HAP-1 (cell line): ENCODE measurements at places on chromosomes 4 and X.

GRCh38 chr4:133148690-133149363 lies at the start of gene PCDH10:
Gene PCDH10, plus strand, starts transcription at chr4:133149294. Its CDS starts 847 bp downstream, at chr4:133150141.
- DNase-seq = no peak

- DNase-seq = no peak
These were observed 8.6 kb downstream of the GALNT7 start for GRCh38 chr4:173177232-173177631.

DNA sequence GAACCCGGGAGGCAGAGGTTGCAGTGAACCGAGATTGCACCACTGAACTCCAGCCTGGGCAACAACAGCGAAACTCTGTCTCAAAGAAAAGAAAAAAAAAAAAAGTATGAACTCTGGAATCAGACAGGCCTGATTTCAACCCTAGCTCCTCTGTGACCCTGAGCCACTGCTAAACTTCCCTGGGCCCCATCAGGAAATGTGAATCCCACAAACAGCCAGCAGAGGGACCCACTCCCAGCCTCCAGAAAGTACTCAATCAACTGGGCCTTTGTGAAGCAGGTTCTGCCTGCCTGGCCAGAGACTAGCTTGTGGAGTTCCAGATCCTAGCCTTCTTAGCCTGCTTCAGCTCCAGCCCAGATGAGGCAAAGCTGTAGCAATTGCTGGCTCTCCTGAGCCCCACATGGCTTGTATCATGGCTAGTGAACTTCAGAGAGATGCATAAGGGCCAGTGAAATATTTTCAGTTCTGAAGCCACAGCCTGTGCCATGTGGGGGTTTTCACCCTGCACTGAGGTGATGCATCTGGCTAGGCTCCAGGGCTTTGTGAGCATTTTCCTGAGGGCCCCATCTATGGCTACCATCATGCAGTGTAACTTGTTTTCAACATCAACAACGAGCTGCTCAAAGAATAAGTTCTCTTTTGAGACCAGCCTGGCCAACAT lies 7.2 kb upstream of the IDS start:
- peak; percentile 48 for DNase-seq

- no peak for DNase-seq
These were observed 124.6 kb downstream of the CORIN start for GRCh38 chr4:47713129-47713834.

- peak; percentile 15 for DNase-seq
These were observed 114.7 kb downstream of the TRAPPC11 start for GRCh38 chr4:183773790-183774189.

DNA sequence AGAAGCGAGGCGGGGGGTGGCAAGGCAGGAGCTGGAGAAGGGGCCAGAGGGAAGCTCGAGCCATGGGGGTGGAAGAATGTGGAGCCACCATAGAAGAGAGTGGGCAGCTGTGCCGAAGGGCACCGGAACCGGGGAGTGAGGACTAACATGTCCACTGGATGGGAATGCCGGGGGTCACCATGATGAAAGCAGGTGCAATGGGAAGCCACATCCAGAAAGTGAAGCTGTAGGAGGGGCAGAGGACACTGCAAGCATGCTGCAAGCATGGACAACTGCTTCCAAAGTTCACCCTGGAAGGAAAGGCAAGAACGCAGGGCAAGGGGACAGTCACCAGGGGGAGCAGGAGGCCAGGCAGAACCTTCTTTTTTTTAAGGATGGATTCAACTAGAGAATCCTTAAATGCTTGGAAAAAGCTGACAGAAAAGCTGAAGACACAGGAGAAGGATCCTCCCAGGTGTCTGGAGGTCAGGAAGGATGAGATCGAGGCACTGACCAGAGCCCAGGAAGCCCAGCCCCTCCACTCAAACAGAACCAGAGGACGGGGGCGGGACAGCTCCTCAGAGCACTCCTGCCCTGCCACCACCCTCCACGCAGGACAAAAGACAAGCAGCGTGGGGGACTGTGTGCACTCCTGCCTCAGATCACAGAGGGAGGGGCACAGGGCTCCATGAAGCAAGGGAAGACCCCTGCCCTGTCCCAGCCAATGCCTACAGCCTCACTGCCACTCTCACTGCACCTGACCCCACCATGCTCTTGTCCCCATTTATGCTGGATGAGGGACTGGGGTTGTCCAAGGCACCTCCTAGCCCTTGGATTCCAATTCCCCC lies 169.2 kb downstream of the AFAP1 start:
- peak; percentile 40 for DNase-seq

- DNase-seq = no peak
These were observed 9.2 kb upstream of the SEPSECS start for GRCh38 chr4:25169446-25169845.

DNA sequence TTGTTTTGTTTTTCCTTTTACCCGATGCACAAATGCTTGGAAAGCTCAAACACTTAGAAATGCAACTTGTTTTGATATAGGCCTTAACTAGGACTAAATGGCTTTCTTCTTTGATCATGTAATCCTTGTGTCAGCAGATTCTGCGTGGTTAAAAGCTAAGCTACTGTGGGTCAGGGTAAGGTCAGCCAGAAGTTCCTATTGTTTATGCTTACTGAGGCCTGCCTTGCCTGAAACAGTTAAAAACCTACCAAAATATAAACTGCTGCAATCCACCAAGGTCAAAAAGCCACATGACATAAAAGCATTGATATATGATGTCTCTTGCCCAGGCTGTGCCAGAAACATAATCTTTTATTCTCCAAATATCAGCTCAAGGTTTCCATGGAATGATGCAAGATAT lies 223.4 kb downstream of the FAM47B start:
- DNase-seq = no peak

- DNase-seq = no peak
These were observed 71.8 kb downstream of the CHRDL1 start for GRCh38 chrX:110723844-110724243.

DNA sequence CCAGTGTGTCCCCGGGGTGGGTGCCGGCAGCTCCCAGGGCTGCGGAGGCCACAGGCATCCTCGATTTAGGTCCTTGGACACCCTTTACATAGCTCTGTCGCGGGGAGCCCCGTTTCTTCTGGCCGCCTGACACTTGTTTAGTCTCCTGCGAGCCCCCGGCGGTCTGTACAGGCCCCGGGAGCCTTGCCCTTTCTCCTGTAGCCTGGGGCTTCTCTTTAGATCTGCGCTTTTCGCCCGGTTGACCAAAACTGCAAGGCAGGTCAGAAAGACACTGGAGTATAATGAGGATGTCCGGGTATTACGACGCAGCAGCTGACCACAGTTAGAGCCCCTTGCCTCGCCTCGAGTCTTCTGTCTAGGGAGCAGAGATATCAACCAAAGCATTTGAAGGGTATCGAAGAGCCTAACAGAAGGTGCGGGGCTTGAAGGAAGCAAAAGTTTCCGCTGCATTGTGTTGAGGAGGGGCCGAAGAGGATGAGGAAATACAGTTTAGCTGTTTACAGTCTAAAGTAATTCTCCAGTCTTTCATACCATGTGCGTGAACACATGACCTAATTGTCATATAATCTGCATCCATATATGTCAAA lies 479 bp downstream of the BRCC3 start:
- no peak for DNase-seq

- DNase-seq = no peak
These were observed 158.2 kb upstream of the DDIT4L start for GRCh38 chr4:100348473-100348872.

GRCh38 chr4:92382128-92382527 lies 78.4 kb downstream of the GRID2 start:
- no peak for DNase-seq

- no peak for DNase-seq
These were observed 420.8 kb upstream of the DIPK2B start for GRCh38 chrX:45621376-45622041.

GRCh38 chrX:136574548-136574947 lies 42.5 kb downstream of the VGLL1 start:
- DNase-seq = no peak

DNA sequence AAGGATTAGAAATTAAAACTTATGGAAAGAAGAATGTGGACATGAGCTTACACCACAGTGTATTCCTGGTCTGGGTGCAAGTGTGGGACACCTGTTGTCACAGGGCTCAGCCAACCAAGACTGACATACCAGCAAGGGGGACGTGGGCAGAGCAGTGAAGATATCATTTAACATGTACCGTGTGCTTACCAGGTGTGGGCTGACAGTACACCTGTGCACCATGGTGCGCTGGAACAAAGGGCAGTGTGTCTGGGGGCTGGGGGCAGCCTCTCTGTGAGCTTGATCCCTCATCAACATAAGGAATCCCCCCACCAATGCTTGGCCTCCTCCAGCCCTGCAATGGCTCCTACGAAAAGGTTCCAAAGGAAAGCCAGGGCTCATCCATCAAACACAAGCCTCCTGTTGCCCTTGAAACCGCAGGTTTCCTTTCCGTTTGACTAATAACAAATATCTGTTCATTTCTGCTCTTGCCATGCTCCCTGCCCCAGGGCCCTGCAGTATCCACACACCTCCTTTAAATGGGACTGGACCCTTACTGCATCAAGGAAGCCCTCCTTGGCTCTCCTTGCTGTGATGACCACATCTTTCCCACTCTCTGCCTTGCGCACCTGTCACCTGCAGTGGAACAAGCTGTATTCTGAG lies 16.7 kb downstream of the EVC2 start:
- no peak for DNase-seq

DNA sequence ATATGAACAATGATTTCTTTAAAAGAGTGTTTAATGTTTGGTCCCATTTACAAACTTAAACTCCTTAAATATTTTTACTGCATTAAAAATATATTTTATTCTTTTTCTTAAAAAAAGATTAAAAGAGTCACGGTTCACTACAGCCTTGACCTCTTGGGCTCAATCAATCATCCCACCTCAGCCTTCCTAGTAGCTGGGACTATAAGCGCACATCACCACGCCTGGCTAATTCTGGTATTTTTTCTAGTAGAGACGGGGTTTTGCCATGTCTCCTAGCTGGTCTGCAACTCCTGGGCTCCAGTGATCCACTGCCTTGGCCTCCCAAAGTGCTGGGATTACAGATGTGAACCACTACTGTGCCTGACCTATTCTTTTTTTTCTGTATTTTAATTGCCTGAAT lies 104.7 kb upstream of the TLR2 start:
- no peak for DNase-seq

GRCh38 chrX:18886005-18886343 lies 97.9 kb downstream of the PHKA2 start:
- no peak for DNase-seq

DNA sequence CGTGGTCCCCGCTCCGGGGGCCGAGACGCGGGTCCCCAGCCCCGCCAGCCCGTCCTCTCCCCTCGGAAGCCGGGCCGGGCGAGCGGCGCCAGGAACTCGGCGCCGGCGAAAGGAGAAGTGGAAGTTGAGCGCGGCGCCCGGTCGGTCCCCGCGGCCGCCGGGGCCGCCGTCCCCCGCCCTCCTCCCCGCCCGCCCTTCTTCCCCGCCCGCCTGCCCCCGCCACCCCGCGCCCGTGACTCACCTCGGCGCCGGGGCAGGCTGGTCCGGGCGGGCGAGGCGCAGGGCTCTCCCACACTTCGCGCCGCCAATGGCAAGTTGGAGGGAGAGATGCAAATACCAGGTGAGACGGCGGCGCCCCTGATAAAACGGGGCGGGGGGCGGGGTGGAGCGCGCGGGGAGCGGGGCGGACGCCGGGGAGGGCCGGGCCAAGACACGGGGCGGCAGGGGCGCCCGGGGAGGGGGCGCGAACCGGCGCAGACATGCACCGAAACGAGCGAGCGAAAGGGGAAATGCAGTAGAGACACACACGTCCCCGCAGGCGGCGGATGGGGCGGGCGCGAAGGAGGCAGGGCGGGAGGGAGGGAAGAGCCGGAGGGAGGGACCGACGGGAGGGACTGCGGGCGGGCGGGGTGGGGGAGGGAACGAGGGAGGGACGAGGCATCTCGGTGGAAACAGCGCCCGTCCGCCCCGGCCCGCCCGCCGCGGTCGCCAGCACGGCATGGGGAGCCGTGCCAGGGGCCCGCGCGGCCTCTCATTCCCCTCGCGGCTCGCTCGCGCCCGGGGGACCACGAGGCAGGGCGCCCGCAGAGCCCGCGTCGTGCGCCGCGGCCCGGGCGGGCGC lies at the start of gene ELF4:
Gene ELF4, minus strand, starts transcription at position 119 of the 841 bp plus-strand sequence. CDS start 29,167 bp downstream, outside the sequence.
- peak; percentile 81 for DNase-seq

DNA sequence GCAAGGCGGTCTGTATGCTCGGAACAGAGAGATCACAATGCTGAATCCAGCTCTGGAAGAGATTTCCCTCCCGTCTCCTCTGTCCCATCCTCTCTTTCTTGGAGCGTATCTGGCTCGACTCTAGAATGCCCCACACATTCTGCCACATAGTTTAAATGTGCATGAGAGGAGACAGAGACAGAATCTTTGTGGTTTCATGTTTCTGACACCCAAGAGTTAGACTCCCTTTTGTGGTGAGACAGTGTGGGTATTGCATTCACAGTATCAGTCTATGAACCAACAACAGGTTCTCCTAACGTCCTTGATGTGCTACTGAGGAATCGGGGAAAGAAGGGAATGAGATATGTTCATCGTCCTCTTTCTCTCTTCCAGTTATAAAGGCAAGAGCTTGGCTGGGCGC lies 25.3 kb downstream of the FAM47E start:
- DNase-seq = no peak

DNA sequence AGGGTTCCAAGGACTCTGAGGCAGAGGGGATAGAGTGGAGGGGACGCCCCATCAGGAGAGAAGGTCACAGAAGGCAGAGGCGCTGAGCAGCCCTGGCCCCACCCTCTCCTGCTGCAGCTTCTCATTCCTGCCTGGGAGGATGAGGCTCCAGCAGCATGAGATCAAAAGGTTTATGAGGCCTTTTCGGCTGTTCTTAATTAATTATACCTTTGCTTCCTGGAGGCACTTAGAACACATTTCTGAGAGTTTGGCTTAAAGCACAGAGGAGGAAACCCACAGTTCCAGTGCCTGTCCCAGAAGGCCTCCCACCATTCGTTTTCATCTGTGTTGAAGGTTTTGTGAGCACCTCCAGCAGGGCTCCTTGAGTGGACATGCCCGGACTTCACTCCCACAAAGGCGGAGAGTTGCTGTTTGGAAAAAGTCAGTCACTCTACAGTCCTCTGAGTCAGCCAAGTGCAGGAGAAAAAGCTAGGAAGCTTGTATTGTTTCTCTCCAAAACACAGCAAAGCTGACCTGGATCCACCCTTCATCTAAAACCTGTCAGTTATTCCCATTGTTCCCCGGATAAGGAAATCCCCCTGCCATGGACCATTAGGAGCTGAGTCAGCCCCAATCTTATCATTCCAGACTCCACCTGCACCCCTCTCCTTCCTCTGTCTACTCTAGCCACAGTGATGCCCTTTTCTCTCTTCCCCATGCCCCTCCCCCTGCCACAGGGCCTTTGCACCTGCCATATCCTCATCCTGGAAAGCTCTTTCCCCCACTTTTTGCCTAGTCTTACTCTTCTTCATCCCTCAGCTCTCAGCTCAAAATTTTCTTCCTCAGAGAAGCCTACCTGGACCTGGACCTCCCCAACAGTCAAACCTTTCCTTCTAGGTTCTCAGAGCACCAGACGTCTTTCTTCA lies 276.8 kb downstream of the FBXW7 start:
- peak; percentile 11 for DNase-seq

- no peak for DNase-seq
These were observed 69.5 kb downstream of the ACOX3 start for GRCh38 chr4:8370835-8371595.

DNA sequence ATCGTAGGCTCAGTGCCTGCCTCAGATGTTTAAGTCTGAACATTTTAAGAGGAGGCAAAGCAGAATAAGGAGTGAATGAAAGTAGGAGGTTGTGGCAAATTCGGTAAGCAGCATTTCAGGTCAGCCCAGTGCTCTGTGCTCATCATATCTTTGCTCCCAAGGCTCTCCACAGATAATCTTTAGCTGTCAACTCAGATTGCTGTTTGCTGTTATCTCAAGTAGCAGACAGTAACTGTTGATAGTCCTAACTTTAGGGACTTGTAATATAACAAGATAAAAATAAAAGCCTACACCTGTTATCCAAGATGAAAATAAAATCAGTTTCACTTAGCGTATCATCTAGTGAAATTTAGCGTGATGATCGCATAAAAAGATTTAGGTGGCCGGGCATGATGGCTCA lies 18.6 kb upstream of the CLTRN start:
- no peak for DNase-seq
